ENCODE measurements at places on chromosomes 3 and 15.

DNA sequence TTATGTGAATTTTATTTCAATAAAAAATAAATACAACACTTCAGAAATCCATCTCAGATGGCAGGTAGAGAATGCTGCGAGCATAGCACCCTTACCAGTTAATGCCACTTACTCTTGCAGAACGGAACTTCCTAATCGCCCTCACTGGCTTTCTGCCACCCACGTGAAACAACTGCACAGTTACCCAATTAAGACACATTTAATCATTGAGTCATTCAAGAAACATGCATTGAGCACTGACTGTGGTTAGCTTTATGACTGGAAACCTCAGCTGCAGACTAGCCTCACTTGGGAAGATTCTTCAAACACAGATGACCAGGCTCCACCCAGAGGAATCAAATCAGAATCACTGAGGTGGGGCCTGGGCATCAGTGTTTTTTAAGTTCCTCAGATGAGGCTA is 5.6 kb upstream of the MFGE8 start:
- peak; percentile 76 for DNase-seq

- no peak for DNase-seq
Observed at GRCh38 chr3:11832981-11833905, 13.4 kb downstream of the TAMM41 start.

GRCh38 chr3:17166369-17166768 is 281.6 kb downstream of the PLCL2 start:
- no peak for DNase-seq

GRCh38 chr3:177978946-177979345 is 557.3 kb upstream of the KCNMB2 start:
- DNase-seq, result no peak

- DNase-seq, result no peak
Observed at GRCh38 chr15:90750186-90750585, 33.0 kb downstream of the BLM start.

DNA sequence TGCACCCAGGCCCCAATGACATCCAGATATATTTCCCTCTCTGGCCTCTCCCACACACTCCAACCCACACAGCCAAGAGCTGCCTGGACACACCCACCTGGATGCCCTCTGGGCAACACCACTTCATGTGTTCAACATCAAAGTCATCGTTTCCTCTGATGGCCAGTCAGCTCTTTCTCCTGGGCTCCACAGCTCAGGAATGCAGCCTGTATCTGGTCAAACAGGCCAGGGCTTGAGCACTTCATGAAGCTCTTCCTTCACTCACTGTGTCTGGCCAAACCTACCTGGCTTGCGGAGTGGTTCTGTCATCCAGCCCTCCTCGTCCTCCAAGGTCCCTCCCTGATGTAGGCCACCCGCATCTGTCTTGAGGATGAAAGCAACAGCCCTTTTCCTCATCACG is 35.8 kb upstream of the SLC6A11 start:
- DNase-seq, result peak; percentile 37

Measured in stimulated activated effector memory CD8-positive, alpha-beta T cell treated with anti-CD3 and anti-CD28 coated beads, Interleukin-12 subunit alpha, Interleukin-12 subunit beta, amount 100 ng/mL, for 72 hours (primary cell).